ENCODE measurements at places on chromosomes 12 and 14.

- no peak for DNase-seq
Measured at GRCh38 chr14:80477388-80478160, 266.3 kb upstream of the DIO2 start.

DNA sequence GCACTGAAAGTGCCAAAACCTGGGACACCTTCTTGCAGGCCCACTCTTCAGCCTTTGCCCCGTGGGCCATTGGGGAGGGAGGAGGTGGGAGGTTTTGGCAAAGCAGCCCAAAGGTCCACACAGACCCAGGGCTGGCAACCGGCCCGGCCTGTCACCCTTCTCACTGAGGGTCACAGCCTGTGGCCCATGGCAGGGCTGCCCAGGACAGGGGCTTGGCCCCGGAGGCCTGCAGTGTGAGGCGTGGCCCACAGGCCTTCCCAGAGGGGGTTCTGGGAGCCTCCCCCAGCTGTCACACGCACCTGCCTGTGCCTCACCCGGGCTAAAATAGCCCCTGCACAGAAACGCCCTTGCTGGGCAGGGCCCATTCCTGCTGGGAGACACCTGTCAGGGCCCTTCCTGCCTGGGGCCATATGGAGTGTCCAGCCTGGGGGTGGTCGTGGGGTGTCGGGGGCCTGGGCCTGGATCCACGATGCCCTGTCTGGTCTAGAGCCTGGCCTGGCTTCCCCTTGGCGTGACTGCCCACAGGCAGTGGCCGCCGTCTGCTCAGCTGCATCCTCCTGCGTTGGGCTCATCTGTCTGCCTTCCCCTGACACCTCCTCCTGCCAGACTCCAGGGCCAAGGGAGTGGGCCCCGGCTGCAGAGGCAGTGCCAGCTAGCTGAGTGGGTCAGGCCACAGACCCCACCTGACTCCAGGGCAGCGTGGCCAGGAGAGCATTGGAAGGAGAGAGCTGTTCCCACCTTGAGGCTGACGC, 19.2 kb downstream of the PACS2 start:
- no peak for DNase-seq

- DNase-seq, result no peak
Measured at GRCh38 chr12:131164096-131164872, 210.6 kb downstream of the ADGRD1 start.

DNA sequence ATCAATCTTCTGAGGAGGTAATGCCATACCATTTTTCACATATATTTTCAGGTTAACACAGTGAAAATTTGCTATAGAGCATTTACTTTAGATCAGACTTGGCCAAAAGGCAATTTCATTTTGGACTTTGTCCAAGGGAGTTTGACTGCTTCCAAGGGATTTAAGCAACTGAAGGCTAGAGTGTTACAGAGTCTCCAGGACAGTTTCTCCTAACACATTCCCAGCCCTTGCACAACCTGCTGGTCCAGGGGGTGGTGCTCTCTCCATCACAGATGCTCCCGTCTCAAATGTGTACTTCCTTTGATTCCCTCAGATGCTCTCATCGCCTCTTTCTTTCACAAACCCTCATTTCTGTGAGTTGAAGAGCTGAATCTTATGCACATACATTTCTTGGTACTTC, 143.1 kb downstream of the TPH2 start:
- no peak for DNase-seq

GRCh38 chr14:75837151-75837787, 144.5 kb downstream of the TGFB3 start:
- no peak for DNase-seq

- DNase-seq, result peak; percentile 92
Measured at GRCh38 chr12:4271717-4272423, 1.7 kb upstream of the CCND2 start.

DNA sequence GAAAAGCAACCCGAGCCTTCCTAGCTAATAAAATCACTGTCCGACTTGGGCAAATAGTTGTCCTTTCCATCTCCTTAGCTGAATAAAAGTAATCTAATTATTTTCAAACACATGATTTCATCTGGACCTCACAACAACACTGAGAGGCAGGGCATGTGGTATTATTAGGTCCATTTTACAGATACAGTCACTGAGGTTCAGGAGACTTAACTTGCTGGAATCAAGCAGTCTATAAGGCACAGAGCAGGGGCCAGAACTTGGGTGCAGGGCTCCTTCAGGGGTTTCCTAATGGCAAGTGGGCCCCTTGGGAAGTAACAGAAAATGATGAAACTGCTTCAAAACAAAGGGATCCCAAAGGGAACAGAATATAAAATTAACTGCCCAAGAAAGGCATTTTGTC, 15.5 kb downstream of the PLXNC1 start:
- DNase-seq, result no peak

DNA sequence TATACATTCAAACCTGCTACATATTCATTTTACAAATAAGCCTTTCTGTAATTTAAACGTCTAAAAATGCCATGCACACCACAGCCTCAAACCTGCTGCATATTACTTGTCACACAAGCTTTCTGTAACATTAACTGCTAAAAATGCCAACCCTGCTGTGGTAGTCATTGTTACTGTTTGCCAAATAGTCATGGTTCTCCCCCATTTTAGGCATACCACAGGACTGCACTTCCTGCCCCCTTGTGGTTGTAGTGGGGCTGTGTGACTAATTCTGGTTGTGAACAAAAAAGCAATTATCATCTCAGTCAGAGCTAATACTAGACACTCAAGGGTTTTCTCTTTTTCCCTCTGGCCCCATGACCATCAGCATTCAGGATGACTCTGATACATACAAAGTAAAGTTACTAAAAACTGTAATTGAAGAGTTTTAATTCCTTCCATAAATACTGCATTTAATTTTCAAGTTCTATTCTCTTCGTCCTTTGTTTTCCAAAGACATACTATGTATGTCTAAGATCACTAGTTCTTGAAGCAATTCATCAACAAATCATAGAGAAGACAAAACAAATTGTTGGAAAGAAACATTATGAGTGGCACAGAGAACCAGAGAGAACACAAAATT, 5.7 kb upstream of the SLC35F4 start:
- no peak for DNase-seq

DNA sequence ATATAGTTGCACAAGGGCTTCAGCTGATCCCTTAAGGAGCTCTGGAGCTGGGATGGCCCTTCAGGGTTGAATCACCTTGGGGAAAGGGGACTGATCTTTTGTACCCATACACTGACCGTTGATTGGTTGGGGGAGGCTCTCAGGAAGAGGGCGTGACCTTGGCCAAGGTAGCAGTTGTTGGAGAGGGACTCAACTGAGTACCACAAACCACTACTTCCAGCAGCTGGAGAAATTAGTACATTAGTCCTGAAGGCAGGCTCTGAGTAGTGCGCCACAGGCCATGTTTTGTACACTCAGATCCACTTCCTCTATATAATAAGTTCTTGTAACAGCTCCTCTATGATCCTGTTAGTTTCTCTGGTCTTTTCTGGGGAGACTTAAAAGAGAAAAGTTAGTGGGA, 317.6 kb downstream of the CCDC91 start:
- no peak for DNase-seq

DNA sequence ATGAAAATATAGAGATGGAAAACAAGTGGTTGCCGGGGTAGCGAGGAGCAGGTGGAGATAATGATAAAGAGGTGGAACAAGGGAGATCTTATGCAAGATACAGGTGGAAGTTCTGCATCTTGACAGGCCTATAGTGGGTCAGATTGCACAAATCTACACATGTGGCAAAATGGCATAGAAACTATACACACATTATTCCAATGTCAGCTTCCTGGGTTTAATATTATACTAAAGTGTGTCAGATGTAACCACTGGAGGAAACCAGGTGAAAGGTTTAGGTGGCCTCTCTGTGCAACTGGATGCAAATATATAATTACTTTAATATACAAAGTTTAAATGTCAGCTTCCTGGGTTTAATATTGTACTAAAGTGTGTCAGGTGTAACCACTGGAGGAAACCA, 1.1 kb downstream of the SLC38A4 start:
- no peak for DNase-seq

DNA sequence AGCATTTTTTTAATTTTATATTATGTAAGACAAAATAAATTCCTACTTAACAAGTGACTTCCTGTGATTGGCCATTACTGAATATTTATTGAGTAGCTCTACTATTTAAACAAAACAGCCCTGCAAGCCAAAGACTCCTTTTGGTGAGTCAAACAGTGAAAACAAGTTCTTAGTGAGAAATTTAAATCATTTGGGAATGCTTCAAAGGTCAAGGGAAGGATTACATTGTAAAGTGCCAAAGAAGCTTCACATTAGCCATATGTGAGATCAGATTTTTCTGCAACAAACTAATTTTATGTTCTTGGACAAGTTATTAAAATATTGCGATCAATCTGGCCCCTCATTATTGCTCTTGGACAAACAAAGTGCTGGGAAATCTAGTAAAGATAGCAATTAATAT, 795.4 kb upstream of the MGAT4C start:
- no peak for DNase-seq

DNA sequence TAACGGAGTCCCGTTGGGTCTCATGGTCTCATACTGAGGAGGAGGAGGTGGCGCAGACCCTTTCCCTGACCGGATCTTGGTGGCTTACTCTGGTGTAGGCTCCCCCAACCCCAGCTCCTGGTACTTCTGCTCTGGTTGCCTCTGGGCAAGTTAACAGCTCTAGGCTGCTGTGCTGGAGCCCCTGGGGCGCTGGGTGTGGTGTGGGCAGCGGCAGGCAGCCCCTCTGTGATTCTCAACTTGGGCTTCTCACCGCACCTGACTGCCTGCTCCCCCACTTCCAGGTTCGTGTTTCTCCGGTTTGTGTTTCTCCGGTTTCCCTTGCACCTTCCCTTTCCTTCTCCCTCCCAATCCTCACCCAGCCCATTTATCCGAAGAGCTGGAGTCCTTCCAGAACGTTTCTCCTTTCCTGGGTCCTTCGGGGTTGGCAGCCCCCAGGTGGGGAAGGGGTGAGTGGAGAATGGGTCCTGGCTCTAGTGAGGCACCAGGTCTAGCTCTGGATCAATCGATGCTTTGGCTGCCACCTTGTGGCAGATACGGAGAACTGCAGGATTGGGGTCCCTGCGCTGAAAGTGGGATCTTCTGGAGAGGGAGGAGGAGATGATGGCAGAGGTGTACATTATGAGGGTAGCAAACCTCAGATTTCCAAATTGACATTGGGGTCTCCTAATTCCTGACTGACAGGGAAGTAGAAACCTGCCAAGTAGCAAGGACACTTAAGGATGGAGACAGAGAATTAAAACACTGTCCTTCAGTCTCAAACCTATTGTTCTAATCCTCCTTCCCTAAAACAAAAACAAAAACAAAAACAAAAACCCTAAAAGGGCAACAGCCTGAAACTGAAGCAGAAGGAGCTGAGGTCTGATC, 8.3 kb downstream of the CISTR start:
- peak; percentile 71 for DNase-seq

DNA sequence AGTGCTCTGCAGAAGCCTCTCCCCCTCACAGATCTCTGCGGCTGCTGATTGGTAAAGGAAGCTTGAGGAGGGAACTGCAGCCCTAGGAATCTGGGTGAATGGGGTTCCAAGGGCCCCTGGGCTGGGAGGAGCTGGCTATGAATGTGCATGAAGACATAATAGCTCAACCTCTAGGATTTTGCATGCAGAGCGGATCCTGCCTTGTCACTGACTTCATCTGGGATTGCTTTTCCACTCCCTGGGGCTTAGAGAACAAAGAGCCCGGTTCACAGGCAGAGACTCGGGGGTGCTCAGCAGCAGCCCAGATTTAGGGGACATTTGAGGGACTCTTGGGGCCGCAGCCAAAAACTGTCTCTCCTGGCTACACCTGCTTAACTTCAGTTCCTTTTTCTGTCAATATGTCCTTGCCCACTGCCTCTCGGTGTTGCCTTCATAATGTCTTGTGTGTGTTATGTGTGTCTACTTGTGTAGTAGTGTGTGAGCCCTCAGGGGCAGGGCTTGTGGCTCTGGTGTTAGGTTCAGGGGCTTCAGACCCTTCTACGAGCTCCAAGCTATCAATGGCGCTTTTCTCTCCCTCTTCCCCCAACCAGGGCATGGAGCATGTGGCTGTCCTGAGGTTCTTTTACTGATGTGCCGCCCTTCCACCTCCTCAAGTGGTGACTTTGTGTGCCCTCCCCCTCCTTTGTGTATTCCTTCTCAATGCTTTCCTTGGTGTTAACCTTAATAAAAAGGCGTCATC, 1.9 kb downstream of the CCDC184 start:
- DNase-seq, result no peak

DNA sequence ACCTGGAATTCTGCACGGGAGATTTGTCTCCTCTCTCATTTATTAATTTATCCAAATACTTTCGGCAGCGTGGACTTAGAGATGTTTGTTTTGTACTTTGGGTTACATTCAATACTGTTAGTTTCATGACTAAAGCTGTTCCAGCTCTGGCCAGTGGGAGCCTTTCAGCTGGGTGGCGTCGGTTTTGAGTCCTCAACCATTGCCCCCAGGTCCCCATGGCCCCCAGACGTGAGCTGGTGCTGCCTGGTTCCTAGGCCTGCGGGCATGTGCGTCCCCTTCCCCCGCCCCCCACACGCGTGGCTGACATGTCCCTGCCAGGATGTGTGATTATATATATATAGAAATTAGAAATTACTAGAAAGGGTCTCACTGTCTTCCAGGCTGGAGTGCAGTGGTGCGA, 48.2 kb downstream of the KIF26A start:
- no peak for DNase-seq

GRCh38 chr14:34398024-34398423, 64.0 kb downstream of the SPTSSA start:
- DNase-seq, result no peak

GRCh38 chr12:75862692-75863471, 168.7 kb downstream of the PHLDA1 start:
- DNase-seq, result no peak

DNA sequence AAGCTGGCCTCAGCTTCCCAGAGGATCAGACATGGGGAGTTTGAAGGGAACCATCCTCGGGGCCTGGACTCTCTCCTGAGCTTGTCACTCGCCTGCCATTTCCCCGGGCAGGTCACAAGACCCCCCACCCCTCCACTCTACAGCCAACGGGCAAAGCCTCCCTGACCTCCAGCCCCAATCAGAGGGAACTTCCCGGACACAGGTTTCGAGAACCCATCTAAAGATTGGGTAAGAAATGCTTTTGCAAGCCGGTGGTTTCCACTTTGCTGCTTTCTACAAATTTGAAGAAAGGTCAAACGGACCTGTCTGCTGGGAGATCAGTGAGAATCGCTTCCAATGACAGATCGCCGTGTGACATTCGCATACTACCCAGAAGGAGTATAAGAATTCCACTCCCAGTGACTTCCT, 89.6 kb downstream of the SCARB1 start:
- no peak for DNase-seq
